Activated CD4-positive, CD25-positive, alpha-beta regulatory T cell treated with anti-CD3 and anti-CD28 coated beads, Interleukin-2, amount 50 U/mL, for 72 hours (primary cell): ENCODE measurements at places on chromosomes 1 and 21.

DNA sequence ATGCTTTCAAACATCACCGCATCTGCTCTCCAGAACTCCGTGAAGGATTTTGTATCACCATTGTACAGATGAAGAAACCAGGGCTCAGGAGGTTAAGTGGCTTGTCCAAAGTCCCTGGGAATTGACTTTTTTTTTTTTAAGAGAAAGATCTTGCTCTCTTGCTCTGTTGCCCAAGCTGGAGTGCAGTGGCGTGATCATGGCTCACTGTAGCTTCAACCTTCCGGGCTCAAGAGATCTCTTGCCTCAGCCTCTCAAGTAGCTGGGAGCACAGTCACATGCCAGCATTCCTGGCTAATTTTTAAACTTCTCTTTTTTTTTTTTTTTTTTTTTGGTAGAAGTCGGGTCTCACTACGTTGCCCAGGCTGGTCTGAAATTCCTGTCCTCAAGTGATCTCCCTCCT, 6.9 kb upstream of the TAS1R2 start:
- DNase-seq, result no peak

- no peak for DNase-seq
These were observed 69.1 kb downstream of the COLGALT2 start for GRCh38 chr1:183968386-183968785.

GRCh38 chr1:34286511-34286910, 109.8 kb downstream of the C1orf94 start:
- no peak for DNase-seq

GRCh38 chr1:109247401-109248365, 1.7 kb upstream of the CELSR2 start:
- no peak for DNase-seq

- DNase-seq, result no peak
These were observed 59.9 kb downstream of the TENT5C start for GRCh38 chr1:117665556-117666270.

- peak; percentile 33 for DNase-seq
These were observed 848 bp downstream of the DNM3 start for GRCh38 chr1:171841931-171842761.

- no peak for DNase-seq
These were observed 117.6 kb downstream of the PTPRC start for GRCh38 chr1:198756470-198756869.

DNA sequence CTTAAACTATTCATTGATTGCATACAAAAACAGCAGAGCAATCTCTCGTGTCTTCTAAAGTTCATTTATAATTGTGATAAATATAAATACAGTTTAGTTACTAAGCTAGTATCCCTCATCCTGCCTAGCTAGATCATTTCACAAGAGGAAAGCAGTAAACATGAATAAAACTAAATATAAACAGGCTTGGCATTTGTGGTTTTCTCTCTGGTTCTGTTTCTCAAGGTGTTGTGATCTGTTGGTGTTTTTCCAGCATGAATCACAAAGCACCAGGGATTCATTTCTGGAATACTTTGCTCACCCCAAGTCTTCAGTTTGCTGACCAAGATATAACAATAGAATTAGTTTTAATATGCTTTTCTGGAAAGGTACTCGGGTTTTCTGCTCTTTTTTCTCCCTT, 32.7 kb upstream of the GLIS1 start:
- DNase-seq, result no peak
